Muscle of back (tissue), 13 donors: ENCODE measurements at places on chromosomes 11 and 22. TPM values are rescaled to one million over a fixed set of nuclear protein-coding genes. Genes with fewer than 3 reads are reported as not detected.

- no peak for DNase-seq
These were observed 92.8 kb downstream of the GALNT18 start for GRCh38 chr11:11528986-11529385.

DNA sequence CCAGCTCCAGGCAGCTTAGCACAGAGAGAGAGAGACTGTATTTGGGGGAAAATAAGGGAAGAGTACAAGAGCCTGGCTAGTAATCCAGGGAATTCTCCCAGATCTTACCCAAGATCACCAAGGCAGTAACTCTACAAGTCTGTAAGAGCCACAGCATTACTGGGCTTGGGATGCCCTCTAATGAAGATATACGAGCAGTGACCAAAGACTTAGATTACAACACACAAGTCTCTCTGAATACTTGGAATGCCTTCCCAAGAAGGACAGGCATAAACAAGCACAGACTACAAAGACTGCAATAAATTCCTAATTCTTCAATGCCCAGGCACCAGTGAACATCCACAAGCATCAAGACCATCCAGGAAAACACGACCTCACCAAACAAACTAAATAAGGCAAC is 17.7 kb downstream of the DNAJC24 start:
- no peak for DNase-seq

DNA sequence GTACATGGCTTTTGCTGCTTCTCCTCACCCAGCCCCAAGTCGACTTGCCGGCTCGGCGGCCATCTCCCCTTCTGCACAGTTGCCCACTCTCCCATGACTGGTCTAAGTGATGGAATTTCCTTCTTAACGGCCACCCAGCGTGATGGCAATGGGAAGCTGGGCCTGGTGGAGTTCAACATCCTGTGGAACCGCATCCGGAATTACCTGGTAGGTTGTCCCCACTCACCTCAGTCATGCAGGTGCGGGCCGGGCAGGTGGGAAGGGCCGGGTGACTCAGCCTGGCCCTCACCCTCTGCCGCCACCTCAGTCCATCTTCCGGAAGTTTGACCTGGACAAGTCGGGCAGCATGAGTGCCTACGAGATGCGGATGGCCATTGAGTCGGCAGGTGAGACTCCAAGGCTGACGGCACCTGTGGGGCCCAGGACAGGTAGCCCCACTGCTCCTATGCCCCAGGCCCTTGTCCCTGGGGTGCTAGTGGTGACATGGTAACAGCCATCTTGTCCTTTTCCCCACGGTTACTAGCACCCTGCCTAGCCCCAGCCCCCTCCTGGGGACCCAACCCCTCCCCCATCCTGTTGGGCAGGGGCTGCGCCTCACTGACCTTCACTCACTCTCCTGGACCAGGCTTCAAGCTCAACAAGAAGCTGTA is 28.1 kb downstream of the CAPN1 start:
- DNase-seq = no peak

- no peak for DNase-seq
These were observed 4.6 kb downstream of the MOB2 start for GRCh38 chr11:1481861-1482441.

Gene USP35
- polyA plus RNA-seq = 3.5 TPM

Gene ZBED4
- 12.5 TPM for polyA plus RNA-seq

Gene MRPL49
- polyA plus RNA-seq = 23.4 TPM

Gene PKNOX2
- 25.3 TPM for polyA plus RNA-seq
